ENCODE measurements at places on chromosomes 1 and 21.

DNA sequence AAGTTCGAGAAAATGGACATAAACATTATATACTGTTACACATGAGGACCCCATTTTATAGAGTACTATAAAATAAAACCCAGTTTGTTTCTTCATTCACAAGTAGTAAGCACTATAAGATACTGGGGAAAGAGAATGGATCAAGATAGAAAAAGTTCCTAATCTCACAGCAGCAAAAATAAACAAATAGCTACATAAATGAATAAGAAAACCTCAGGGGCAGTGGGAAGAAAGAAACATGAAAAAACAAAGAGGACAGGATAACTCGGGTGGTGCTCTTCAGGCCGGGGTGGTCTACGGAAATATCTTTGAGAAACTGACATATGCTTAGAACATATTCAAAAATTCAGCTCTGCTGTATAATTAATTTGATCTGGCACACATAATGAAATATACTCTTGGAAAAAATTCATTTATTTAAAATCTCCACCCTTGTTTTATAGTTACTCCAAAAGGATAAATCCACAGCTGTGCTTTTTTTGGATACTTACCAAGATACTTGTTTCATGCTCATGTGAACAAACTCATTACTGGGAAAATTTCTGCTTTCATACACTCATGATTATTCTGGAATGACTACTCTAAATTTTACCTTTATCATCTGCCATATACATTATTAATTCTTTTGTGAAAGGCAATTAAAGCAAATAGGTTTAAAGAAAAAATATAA lies 20.0 kb downstream of the CEP170 start:
- no peak for DNase-seq

- DNase-seq, result peak; percentile 91
Measured at GRCh38 chr1:27568300-27569087, 35.5 kb downstream of the AHDC1 start.

DNA sequence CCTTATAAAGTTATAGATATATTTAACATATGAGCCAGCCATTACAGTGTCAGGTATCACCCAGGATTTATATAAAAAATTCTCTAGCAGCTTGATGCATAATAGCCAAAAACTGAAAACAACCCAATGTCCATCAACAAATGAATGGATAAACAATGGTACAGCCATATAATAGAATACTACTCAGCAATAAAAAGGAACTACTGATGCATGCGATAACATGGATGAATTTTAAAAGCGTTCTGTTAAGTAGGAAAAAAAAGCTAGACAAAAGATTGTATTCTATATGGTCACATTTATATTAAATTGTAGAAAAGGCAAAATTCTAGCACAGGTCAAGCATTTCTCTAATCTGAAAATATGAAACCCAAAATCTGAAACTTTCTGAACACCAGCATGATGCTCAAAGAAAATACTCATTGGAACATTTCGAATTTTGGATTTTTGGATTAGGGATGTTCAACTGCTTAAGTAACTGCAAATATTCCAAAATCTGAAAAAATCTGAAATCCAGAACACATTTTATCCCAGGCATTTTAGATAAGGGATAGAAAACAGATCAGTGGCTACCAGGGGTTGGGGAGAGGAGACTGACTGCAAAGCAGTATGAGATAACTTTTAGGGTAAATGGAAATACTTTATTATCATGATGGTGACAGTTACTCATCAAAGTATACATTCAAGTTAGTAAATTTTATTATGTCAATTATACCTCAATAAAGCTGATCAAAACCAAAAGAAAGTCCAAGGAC lies 22.0 kb downstream of the SLC16A1 start:
- DNase-seq, result no peak

DNA sequence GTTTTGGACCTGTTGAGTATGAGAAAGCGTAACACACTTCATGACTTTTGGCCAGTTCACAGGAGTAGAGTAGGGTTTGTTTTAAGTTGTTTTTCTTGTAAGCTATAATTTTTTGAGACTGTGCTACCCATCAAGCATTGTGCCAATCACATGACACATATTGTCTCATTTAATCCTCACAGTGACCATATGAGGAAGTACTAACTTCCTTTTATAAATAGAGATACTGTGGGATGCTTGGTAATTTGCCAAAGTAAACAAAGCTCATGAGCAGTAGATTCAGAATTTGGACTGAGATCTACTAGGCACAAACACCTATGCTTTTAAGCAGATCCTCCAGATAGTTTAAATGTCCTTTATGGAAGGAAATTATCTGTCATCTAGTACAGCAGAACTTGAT lies 178.3 kb downstream of the CACNA1E start:
- no peak for DNase-seq

DNA sequence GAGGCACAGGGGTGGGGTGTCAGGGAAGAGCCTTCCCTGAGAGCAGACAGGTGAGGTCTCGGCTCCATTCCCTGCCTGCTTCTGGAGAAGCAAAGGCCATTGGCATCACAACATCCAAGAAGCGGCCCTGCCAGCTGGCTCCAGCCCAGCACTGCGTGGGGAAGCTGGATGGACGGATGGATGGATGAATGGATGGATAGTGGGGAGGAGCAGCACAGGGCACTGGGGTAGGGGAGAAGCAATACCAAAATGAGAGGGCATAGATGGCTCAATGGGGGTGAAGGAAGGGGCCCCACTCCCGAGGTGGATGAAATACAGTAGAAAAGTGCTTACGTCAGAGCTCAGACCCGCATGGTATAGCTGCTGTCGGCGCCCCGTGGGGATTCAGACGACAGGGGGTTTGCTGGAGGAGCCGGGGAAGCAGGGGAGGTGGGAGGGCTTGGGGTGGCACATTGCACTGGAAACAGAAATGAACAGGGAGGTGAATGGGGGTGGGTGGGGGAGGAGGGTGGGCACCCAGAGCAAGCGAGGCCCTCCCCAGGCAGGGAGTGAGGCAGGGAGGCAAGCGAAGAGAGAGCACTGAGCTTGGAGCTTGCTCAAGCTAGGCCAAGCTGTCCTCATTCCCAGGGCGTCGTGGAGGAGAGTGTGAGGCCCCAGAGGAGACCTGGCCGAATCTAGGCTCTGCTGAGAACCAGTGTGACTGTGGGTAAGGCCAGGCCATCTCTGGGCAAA lies 9.5 kb upstream of the GOLT1A start:
- no peak for DNase-seq

DNA sequence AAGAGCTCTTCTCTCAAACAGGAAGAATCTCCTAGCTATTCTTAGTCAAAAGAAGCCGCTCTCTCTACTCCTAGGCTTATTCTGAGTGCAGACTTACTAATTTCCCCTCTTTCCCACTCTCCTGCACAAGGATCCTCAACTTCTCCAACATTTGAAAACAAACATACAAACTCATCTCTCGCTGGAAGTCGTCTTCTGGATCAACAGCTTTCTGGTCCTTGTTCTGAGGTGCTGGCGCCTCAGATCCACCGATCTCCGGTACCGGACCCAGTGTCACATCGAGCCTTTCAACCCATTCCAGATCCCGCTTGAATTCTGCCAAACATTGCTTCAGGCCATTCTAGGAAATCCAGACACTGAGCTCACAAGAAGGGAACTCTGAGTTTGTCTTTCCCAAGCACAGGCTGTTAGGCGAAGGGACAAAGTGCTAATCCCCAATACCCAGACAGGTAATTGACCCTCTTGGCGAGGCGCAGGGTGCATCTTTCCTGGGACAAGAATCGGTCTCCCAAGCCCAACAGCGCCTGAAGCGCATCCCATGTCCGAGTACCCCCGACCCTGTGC lies 696 bp downstream of the EBNA1BP2 start:
- no peak for DNase-seq

GRCh38 chr21:17513214-17514123 lies 626 bp downstream of the CXADR start:
- no peak for DNase-seq

DNA sequence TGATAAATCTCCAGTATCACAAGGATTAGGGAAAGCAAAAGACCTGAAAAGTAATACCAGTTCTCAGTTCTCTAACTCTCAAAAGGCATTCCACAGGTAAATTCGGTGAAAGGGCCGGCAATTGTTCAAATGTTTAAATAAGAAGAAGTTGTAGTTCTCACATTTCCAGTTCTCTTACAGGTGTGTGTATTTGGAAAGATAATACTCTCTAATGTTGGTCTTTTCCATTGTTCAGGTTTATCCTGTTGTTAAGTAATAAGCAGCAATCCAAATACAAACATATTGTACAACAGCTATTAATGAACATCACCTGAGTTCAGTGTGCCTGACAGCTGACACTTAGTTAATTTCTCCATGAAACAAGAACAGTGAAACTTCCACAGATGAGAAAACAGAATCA lies 13.2 kb upstream of the PRKAB2 start:
- no peak for DNase-seq

GRCh38 chr1:66431999-66432398 lies 102.0 kb upstream of the SGIP1 start:
- no peak for DNase-seq

DNA sequence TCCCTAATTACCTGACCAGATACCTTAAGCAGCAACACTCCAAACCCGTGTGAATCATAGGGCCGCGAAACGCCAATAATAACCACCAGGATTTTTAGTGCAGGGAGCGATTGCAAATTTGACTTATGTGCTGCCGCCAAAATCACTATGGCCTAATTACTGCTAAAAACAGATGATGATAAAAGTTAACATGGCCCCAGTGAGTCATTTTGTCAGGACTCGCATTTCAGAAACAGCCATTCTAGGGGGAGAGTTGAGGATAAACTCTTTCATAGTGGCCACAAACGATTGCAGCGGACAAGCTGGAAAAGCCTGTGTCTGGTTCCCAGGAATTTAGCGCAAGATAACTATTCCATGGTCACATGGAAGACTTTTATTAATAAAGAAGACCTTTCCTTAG lies 103.4 kb downstream of the HLX start:
- DNase-seq, result no peak

DNA sequence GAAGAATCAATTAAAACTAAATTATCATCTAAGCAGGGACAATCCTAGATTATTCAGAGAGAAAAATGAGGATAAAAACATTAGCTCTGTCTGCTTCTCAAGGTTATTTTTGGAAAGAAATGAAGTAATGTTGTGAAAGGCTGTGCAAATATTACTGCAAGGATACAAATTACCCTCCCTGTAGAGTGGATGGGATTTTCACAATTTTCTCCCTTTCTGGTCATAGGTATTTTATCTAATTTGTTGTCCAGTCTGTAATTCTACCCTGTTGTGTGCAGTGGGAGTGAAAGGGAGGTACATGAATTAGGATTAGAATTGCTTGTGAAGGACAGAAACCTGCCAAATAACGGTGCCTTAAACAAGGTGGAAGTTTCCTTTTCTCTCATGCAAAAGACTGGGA lies 54.7 kb downstream of the MAP3K7CL start:
- no peak for DNase-seq

GRCh38 chr1:175579956-175580750 lies 163.2 kb downstream of the TNR start:
- DNase-seq, result no peak

DNA sequence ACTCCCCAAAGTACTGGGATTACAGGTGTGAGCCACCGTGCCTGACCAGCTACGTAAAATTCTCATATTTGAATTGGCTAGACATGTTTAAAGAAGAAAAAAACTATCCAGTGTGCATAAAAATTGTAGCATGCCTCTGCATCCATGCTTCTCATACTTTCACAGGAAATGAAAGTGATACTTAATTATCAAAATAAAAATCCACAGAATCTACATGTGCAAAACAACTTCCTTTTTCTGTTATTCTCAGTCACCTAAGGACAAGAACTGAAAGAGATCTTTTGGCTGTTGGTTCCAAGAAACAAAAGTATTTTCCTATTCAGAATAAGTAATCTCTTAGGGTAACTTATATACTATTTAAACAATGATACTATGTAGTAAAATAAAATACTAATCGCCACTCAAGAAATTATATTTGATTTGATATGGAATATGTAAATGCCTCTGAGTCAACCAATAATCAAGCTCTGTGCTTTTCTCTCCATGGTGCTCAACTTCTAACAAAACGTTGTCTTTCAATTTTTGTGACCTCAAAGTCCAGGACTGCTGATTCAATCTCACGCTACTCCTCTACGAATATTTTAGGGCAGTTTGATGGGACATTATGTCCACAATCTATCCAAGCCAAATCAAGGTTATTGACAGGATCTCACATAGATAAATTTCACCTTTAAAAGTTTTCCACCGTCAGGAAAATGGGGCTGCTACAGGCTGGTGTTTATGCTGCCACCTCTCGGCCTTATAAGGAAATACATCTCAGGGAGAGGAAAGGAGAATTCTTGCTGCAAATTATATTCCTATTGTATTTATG lies 102.7 kb downstream of the ZNF281 start:
- no peak for DNase-seq

GRCh38 chr1:170410401-170411166 lies 121.4 kb upstream of the GORAB start:
- no peak for DNase-seq

DNA sequence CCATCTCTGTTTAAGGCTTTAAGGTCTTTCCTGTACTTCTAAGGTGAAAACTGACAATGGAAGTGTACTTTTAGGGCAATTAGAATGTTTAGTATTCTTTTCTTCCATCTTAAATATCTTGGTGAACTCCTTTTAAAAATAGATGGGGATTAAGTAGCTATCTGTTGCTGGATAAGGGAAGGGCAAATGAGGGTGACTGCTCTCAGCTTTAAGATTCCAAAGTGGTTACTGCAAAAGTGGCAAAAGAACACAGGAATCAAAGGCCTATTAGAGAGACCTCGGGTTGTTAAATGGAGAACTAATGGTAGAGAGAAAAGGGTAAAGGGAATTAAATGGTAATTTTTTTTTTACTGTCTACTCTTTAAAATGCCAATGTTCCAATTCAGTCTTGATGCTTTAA lies 774.1 kb upstream of the B3GALT2 start:
- no peak for DNase-seq

GRCh38 chr1:7609311-7609994 lies 161.6 kb upstream of the VAMP3 start:
- DNase-seq, result no peak

DNA sequence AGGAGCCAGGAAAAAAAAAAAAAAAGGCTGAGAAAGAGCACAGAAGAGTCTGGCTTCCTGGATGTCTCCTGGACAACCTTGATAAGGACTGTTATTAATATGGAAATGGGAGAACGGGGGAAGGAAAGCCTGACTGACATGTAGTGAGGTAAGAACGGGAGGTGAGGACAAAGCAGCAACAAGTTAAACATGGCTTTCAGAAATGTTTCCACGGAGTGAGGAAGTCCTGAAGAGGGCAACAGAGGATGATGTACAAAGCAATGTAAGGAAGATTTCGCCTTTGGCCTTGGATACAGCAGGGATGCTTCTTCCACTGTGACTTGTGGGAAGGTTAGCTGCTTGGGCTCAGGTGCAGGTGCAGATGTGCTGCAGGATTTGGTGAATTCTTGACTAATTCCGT lies 11.9 kb upstream of the NIBAN1 start:
- no peak for DNase-seq

DNA sequence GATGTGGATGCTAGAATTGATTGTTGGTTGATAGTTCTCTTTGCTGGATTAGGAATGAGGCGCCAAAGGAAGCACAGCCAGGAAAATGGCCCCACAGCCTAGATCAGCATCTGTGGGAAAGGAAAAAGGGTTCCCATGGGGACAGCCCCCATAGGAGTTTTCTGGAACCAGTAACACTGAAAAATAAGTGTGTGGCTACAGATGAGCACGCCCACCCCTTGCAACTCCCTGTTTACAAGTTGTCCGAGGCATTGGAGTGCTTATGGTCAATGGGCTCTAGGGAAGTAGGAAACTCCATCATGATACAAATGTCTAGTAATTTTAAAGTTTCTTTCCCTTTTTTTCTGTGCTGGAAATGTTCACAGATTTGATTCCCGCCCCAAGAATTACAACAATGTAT lies 23.8 kb upstream of the UBE2U start:
- DNase-seq, result no peak

GRCh38 chr1:90335558-90335957 lies 340.6 kb downstream of the ZNF326 start:
- no peak for DNase-seq

GRCh38 chr1:180282401-180283044 lies 52.5 kb downstream of the LHX4 start:
- DNase-seq, result no peak

Measured in left forelimb (tissue), 1 donor.